ENCODE measurements at places on chromosomes 2 and 18.

GRCh38 chr18:56402872-56403516 is 235.4 kb downstream of the TXNL1 start:
- no peak for DNase-seq

- no peak for DNase-seq
Observed at GRCh38 chr2:211281430-211282073, 725.2 kb downstream of the CPS1 start.

DNA sequence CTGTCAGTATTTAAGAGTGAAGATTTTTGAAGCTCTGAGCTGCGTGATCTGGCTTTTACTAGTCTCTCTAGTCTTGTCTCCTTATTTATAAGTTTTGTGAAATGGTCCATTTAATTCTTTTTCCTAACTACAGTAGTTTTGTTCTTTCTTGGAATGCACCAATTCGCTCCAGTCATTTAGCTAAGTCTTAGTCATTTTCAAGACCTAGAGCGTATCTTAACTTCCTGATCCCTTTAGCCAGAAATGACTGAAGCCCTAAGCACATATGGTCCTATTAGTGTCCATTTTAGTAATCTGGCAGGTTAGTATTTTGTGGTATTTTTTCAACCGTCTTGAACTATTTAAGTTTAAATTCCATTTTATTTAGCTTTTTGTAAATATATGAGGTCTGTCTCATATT is 3.6 kb downstream of the BIRC6 start:
- DNase-seq: no peak

DNA sequence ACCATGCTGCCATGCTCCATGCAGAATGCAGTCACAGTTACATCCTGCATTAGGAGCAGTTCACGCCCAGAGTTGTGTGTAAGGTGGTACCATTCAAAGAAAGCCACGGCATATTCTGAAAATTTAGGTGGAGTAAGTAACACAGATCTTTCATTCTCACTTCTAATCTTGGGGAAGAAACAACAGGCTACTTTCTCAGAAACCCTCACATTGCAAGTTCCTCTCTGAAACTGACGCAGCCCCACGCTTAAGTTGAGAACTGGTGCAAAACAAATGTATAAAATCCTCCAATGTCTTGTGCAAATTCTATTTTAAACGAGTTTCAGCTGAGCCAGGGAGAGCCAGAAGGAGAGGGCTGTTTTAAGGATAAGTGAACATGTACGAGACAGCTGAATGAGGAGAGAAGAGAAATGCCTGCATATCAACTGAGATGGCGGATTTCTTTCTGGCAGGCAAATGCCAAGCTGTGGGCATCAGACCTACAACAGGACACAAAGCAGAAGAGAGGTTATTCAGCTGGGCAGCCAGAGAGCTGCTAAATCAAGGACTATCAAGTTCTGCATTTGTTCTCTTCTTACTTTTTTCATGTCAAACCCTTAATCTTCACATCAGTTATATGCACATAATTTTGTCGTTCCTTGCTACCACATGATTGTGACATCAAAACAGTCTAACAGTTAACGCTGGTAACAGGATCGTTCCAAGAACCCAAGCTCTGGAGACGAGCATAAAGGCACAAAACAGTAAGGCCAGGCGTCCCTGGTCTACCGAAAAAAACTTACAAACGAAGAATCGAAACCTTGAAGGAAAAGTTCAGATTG is 6.4 kb downstream of the ARL4C start:
- no peak for DNase-seq

DNA sequence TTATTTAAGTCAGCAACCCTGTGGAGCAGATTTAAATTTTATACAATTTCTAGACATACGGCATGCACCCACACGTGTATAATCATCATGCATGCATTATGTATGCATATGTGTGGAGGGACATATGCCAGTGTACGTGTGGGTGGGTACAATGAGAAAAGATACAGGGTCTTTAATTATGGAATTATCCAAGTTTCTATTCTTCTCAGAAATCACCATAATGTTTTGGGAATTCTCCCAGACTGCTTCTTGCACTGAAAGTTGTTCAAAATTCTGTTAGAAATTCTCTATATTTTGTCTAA is 63.9 kb upstream of the TMEM18 start:
- no peak for DNase-seq

DNA sequence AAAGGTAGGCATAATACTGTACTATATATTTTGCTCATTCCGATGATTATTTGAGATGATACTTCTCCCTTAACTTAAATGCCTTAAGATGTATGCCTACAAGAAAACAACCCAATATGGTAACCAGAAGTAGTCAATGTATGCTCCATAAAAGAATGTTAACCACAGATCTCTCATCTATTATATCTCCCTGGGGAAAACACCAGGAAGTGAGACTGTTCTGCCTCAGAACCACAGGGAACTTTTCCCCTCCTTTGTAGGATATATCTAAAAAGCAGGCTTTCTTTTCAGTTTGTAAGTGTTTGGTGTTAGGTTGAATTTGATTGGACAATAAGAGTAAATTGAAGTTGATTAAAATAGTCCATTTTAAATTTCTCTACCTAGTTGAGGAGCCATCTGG is 1160.5 kb upstream of the NXPH2 start:
- DNase-seq: no peak

DNA sequence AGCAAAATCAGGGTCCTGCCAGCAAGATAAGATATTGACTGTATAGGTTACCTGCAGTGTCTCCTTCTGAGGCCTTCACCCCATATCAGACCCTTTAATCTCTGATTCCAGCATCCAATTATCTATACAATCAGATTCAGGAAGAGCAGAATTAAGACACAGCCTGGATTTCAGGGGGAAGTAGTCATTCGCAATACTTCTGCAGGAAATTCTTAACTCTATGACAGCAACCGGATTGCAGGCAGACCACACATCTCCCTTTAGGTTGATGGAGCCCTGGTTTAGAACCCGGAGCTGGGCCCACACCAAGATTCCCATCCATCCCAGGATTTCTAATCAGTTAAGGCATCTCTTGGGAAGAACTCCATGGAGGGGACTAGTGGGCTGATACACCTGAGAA is 9.5 kb downstream of the ARL4C start:
- DNase-seq: no peak

GRCh38 chr2:216665717-216666116 is 29.6 kb downstream of the IGFBP5 start:
- no peak for DNase-seq

DNA sequence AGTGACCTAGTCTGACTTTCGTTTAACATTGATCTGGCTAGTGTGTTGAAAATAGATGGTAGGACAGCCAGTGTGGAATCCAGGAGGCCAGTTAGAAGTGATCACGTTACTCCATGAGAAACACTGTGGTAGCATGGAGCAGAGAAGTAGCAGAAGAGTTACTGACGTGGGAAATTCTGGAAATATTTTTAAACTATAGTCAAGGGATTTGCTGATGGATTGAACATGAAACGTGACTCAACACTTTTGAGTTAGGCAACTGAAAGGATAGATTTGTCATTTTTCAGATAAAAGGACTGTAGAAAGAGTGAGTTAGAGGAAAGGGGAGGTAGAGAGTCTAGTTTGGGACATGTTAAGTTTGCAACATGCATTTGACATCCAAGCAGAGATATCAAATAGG is 130.4 kb downstream of the IRS1 start:
- DNase-seq: no peak

DNA sequence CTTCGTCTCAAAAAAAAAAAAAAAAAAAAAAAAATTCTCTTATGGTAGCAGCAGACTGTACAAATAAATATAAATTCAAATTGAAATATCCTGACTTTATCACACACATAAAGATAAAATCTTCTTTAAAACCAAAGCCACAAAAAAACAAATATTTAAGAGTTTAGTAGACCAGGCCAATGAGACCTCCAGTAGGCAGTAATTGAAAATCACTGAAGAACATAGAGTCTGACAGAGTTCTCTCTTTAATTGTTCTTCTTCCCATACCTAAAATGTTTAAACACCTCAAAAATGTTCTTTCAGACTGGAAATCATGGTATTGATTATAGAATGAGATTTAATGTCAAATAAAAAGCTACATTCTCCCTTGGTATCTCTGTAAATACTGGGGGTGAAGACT is 20.8 kb downstream of the PRPF40A start:
- no peak for DNase-seq

GRCh38 chr2:237955640-237956401 is 11.0 kb upstream of the UBE2F start:
- no peak for DNase-seq

DNA sequence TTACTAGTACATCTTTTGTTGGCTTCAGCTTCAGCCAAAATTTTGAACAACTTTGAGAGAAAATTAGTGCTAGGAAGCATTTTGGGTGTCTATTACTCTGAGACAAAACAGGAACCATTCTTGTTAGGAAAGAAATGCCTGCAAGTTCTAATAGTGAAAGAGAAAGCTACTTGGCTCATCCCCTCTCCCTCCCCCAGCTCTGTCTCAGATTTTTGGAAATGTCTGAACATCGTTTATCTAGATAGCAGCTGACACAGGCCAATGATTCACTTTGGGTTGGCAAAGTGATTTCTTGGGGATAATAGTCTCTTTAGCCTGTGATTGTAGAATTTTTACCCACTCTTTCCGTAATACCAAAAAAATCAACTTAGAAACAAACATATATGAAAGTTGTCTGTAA is 42.3 kb upstream of the PTPRM start:
- no peak for DNase-seq

DNA sequence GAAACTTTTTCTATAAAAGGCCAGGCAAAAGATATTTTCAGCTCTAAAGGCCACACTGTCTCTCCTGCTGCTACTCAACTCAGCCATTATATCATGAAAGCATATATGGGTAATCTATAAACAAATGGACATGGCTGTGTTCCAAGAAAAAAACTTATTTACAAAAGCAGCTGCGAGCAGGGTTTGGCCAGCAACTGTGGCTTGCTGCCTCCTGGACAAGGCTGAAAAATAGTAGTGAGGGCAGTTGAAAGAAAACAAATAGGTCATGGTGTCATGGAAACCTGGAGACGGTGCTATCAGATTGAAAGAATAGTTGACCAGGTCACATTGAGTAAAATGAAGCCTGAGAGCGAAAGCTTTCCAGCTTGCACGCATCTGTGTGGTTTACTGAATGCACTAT is 89.2 kb upstream of the LRATD1 start:
- peak; percentile 6 for DNase-seq

GRCh38 chr18:42067518-42067917 is 112.5 kb downstream of the PIK3C3 start:
- DNase-seq: no peak

DNA sequence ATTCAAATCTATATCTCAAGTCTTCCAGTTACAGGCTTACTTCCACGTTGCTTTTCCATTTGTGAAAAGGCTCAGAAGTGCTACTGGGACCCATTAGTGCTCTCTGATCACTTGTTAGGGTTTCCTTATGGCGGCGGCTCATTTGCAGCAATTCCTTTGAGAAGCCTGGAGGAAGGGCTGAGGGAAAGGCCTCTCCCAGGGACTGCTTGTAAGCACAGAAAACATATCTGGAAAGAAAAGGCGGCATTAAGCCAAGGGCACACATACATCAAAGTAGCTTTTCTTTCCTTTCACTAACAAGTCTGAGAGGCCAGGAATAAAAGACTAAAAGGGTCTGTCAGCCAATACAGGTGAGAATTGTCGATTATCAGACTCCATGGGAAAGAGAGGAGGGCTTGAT is 39.4 kb upstream of the ITGB6 start:
- no peak for DNase-seq

- DNase-seq: no peak
Observed at GRCh38 chr2:162099836-162100235, 25.8 kb upstream of the DPP4 start.

DNA sequence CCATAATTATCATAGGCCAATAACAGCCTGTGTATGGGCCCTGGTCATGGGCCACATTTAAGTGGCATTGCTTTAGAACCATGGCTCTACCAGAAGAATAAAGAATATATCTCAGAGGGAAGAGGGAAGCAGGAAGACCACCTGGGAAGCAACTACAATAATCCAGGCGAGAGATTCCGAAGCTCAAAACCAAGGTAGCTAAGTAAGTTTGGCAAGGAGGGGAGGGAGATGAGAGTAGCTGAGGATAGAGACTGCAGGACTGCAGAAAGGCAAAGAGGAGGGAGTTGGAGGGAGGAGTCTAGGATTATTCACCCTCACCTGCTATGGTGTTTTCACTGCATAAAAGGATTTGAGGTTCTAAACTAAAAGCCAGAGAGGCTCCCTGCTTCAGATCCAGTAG is 293.5 kb downstream of the SETBP1 start:
- no peak for DNase-seq

DNA sequence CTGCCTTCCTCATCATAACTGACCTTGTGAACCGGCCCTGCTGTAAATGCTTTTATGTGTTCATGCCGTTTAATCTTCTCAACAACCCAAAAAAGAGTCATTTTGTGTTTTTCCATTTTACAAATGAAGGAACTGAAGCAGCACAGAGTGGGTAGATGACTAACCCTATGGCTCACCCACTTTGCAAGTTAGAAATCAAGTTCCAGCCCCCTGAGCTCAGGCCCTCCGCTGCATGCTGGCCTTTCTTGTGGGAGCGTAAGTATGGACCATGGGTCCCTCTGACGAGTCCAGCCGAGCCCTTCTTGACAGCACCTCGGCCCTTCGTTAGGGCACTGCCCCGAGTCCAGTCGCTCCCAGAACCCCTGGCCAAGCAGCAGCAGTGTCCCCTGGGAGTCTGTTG is 194.6 kb downstream of the GLI2 start:
- no peak for DNase-seq

DNA sequence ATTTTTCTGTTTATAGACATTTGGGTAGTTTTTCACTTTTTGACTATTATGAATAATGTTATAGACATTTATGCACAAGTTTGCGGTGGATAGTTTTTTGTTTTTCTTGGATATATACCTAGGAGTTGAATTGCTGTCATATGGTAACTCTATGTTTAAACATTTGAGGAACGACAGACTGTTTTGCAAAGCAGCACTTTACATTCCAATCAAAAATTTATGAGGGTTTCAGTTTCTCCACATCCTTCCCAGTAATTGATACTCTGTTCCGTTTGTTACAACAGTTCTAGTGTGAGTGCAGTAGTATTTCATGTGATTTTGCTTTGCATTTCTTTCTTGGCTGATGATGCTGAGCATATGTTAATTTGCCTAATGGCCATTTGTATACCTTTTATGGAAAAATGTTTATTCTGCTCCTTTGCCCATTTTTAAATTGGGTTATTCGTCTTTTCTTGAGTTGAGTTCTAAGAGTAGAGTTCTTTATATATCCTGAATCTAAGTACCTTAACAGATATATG is 617.3 kb upstream of the LRATD1 start:
- DNase-seq: no peak

- DNase-seq: no peak
Observed at GRCh38 chr2:180473456-180473855, 466.4 kb upstream of the CWC22 start.

GRCh38 chr18:31146809-31147208 is 15.8 kb downstream of the DSC1 start:
- DNase-seq: no peak

GRCh38 chr2:14420851-14421250 is 211.7 kb upstream of the LRATD1 start:
- no peak for DNase-seq

DNA sequence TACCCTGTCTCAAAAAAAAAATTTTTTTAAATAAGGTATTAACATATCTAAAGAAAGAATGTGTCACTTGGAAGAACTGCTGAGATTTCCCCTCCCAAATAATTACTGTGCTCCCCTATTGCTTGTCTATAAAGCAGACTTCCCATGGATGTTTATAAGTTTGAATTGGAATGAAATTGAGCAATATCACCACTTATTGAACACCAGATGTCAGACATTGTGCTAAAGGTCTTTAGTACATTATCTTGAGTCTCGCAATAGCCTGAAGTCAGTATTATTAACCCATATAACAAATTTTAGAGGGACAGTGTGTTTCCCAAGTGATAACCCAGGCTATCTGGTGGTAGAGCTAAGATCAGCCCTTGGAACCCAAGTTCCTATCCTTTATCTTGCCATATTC is 102.9 kb upstream of the MSH2 start:
- no peak for DNase-seq

- no peak for DNase-seq
Observed at GRCh38 chr2:216520112-216520511, 21.5 kb downstream of the RPL37A start.
